ENCODE measurements at places on chromosomes 11 and 22.

GRCh38 chr22:24419475-24419850 is 7.9 kb upstream of the ADORA2A start:
- DNase-seq = no peak

DNA sequence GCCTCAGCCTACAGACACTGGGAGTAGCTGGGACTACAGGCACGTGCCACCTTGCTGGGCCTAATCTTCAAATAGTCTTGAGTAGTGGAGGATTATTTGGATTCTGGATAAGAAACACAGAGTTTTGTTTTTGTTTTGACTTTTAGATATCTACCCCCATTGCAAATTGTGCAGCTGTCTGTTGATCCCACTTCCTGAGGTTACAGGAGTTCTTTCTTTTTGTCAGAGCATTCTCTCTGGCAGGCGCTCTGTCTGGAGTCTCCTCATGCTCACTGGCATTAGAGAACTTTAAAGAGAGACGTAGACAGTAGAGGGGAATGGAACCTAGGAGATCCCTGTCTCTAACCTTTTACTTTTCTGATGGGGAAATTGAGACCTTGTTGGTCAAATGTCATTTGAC is 7.8 kb upstream of the ADAMTS8 start:
- DNase-seq = no peak

DNA sequence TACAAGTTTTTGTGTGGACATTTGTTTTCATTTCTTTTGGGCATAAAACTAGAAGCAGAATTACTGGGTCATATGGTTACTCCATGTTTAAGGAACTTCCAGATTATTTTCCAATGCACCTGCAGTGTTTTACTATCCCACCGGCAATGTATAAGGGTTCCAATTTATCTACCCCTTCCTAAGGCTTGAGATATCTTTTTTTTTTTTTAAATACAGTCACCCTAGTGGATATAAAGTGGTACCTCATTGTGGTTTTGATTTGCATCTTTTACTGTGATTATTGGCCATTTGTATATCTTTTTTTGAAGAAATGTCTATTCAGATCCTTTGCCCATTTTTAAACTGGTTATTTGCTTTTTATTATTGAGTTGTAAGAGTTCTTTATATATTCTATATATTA is 34.6 kb upstream of the UCP3 start:
- DNase-seq = no peak

- DNase-seq = no peak
Observed at GRCh38 chr11:75759832-75760231, 8.7 kb upstream of the DGAT2 start.

- DNase-seq = no peak
Observed at GRCh38 chr11:117273550-117274289, 17.4 kb upstream of the BACE1-AS start.

DNA sequence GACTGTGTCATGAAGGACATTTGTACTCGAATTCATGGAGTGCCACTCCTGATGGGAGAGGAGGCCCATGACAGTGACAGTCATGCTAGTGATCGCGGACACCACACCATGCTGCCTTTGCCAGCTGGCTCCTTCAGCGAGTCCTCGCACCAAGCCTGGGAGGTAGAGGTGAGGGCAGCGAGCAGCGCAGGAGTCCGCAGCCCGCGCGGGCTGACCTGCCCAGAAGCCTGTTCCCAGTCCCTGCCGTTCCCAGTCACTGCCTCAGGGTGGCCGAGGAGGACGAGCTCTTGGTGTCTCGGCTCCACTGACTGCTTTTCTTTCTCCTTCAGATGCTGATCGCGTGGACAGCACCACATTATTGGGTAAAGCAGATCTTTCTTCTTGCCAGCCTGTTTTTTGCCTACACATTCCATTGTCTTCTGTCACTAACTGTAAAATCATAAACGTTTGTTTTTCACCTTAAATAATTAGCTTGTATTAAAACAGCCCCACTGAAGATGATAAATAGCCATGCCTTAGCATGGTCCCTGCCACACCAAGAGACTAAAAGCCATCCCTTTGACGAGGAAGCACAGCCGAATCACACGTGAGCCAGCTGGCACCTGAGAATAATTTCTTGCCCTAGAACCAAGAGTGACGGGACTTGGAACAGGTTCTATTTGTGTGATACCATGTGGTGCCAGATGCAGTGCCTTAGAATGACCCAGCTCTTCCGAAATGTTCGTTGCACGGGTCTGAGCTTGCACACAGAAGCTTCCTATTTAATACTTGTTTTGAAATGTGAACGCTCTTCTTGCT is 25.5 kb downstream of the FAM118A start:
- DNase-seq = no peak

DNA sequence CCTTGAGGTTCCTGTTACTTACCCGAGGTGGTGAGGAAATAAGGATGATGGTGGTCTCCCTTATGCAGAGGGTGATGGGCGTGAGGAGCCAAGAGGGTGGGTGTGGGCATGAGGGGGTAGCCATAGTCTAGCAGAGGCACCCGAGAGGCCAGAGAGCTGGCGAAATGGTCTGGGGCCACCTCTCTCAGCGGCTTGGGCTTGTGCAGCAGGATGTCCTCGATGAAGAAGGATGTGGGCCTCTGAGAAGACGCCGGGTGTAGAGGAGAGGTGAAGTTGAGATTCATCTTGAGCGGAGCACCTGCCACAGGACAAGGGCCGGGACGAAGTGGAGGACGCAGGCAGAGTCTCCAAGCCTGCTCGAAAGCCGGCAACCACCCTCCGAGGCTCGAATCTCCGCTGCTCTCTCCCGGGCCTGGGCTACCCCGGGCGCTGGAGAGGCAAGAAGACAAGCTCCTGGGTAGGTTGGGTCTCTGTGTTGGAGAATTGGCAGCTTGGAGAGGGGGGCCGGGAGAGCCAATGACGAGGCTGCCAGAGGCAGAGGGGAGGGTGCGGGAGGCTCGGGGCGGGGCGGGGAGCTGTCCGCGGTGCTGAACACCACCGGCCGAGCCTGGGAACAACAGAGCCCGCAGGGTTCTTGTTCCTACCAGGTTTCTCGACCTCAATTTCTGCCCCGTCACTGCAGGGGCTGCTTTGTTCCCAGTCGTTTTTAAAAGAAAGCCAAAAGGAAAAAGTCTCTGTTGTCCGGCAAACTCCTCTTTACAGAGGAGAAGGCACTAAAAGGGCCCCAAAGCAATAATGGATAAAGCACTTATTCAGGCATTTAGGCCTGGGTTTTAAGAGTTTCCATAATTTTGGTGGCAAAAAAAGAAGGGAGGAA is at the start of gene BSX:
Gene BSX (minus strand): TSS at position 447 of the 877 bp plus-strand sequence. CDS start 163 bp downstream, at position 284.
- DNase-seq = no peak

- DNase-seq = no peak
Observed at GRCh38 chr11:19957294-19957943, 202.9 kb downstream of the DBX1 start.

- DNase-seq = no peak
Observed at GRCh38 chr11:57481915-57482781, 21.8 kb downstream of the RTN4RL2 start.

DNA sequence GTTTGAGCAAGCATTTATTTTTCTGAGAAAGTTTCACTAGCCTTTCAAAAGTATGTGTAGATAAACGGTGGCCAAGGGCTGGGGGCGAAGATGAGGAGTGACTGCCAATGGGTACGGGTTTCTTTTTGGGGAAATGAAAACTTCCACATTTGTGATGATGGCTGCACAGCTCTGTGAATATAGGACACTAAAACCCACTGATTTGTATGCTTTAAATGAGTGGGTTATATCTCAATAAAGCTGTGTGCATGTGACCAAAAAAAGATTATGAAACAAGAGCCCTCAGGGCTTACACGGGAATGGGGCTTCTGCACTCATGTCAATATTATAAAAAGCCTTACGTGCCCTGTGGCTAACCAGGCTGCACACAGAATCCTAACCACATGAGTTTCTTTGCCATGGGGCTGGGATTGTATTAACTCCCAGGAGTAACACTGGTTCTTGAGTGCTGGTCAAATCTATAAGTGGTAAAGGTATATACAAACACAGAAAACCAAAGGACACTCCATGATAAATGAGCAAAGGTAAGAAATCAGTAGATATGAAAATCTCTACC is 31.3 kb downstream of the ABCC8 start:
- no peak for DNase-seq

GRCh38 chr22:21766691-21767462 is 31.3 kb upstream of the YPEL1 start:
- DNase-seq = no peak

DNA sequence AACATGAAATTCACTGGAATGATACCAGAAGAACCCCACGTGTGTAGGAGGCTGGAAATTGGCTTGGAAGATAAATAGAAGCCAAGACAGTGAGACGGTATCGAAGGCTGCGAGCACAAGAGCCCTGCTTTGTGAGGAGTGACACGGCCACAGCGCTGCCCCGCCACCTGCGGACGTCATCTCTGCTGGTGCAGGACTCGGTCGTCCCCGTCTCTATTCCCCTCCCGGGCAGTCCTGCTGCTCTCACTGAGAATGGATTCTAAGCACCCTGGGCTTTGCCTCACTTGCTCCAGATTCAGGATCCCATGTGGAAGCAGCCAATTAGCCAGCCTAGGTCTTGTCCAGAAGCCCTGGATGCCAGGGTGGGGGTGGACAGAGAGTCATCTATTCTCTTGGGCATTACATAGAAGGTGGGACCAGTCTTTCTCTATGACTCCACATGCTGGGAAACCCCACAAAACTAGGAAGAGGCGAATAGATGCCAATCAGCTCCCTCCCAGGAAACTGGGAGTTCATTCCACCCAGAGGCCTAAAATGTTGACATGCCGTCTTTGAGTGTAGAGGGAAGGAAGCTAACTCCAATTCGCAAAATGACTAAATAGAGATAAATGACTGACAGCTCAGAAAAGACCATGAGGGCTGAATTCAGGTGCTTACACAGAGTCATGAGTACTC is 25.1 kb downstream of the APOL3 start:
- no peak for DNase-seq

DNA sequence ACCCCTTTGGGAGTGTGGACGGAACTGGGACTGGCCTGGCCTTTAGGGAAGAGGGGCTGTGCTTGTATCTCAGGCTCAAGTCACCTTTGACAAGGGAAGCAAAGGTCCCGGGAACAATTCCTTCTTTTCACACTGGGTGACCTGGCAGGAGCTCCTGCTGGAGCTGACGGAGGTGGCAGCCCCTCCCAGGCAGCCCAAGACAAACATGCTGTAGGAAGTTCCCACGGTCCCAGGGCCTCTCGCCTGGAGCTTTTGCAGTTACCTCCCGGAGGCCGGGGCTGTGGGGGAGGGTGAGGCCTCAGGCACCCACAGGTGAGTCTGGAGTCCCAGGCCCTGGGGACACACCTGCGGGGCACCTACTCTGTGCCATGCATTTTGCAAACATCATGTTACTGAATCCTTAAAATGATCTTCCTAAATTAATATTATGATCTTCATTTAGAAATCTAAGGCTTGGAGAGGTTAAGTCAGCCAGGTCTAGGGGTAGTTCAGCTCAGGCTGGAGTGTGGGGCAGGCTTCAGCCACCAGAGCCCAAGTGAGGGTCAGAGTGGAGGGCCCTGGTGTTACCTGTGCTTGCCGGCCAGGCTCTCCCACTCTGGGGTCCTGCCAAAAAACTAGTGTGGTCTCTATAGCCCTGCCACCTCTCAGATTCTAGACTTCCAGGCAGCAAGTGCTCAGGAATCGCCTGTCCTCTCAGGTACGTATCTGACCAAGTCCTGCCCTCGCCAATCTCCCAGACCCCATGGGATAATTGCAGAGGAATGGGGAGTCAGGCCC is 15.7 kb upstream of the MYEOV start:
- DNase-seq = no peak

Data from esophagus squamous epithelium (tissue), 5 donors.